DMS53 (cell line): ENCODE measurements at places on chromosomes 3 and 15.
A peak's percentile ranks its signal among the peaks of the same experiment; 100 is the strongest.

GRCh38 chr15:62816342-62817069 lies 226.0 kb upstream of the TPM1 start:
- DNase-seq: no peak

DNA sequence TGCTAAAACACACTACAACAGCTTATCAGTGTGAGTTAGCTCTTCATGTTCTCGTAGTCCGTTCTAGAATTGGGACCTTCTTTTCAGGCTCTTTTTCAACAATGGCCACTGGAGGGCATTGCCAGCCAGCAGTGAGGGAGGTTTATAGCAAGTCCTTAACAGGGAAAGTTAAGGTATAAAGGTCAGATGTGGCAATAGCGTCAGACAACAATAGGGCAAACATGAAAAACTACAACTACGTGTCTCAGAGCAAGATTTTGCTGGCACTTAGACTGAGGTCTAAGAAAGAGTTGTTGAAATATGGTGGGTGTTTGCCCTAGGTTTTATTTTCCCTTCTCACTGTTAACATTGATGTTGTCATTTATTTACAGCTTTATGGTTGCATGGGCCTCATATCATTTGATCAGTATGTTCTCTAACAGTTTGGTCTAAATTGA lies 161.4 kb downstream of the GMNC start:
- peak; percentile 81 for DNase-seq

GRCh38 chr15:75817138-75817935 lies 25.9 kb upstream of the UBE2Q2 start:
- no peak for DNase-seq

DNA sequence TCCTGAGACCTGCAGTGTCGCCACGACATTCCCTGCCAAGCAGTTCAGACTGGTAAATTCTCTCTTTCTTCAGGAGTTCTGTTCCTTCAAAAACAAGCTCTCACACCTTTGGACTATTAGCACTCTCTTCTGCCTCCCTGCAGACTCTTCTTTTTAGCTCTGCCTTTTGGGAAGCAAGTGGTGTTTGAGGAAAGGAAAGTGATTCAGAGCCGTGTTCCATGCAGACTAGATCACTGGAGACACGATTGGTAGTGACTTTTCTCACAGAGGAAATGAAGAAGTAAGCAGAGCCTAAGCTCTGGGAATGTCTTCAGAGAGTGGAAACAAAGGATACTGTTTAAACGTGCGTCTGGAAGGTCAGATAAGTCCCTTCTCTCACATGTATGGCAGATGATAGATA lies 270.6 kb upstream of the TPRG1 start:
- no peak for DNase-seq

DNA sequence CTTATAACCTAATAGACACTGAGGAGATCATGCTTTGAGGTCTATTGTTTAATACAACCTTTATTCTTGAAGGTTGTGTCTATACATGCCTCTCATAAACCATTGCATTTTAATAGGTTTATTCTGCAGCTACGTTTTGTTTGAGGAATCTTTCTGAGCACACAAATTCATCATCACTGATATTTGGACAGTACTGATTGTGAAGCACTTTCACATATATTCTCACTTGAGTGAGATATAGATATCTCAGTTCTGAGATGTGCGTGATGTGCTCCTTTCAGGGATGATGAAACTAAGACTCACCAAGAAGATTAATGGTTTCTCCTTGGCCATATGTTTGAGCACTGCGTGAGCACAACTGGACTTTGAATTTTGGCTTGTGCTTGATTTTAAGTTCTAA lies 374.4 kb downstream of the LPP start:
- no peak for DNase-seq

GRCh38 chr15:29674661-29675533 lies 147.4 kb downstream of the TJP1 start:
- DNase-seq: peak; percentile 86

GRCh38 chr15:96209285-96209735 lies 121.2 kb upstream of the NR2F2 start:
- DNase-seq: no peak

DNA sequence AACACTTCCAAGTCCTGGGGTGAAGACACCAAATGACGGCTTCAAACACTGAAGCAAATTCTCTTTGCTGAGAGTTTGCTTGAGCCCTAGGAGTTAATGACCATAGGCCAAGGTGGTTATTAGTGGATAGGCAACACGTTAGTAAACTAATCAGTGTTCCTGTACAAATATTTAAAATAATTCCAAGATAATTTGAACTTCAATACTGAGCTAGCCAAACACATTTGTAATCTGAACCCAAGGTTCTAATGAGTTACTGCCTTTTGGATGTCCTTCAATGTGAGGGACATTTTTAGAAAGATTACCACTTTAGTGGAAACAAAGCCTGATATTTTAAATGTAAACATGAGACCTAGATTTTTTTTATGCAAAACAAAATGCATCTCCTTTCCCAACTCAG lies 94.6 kb downstream of the THRB start:
- no peak for DNase-seq

DNA sequence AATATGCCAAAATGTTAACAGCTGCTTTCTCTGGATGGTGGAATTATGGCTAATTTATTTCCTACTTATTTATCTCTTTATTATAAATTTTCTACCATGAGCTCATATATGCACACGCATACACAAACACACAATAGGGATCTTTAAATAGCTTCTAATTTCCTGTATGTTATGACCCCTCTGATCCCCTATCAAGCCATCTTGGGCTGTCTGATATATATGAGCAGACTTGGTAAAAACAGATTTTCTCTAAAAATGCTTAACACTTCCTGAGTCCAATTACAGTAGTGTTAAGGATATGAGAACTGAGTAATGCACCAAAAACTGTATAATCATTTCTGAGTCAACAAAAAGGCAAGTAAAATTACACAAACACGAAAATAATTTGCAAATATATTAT lies 52.0 kb upstream of the LMOD3 start:
- DNase-seq: no peak

DNA sequence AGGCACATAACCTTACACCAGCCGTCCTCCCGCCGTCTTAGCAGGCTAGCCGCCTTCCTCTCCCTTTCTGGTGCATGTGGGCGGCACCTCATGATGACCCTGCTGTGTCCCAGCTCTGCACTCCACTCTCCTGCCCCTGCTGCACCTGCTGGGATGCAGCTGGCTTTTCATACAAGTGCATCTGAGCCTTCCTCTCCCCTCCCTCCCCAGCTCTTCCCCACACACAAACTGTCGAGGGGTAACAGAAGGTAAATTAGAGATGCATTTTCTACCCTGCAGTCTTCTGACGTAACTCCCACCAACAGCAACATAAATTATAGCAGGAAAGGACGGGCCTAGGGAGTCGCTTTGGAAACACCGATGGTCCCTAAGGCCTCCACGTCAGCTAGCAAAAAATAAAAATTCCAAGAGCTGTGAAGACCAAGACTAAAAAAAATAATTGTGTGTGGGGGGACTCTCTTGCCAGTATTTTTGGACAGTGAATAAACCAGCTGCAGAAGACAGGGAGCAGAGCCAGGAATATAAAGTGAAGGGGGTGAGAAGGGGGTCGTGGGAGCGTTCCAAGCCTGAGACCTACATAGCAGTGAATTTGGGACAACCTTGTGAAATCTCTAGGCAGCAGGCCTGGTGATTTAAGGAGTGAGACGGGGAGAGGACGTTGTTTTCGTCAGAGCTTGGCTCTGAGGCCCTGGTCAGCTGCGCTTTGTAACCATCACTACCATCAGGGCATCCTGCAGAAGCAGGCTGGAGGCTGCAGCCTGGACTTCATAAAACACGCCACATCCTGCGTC lies 216.2 kb downstream of the ADAMTS17 start:
- no peak for DNase-seq

- DNase-seq: no peak
Observed at GRCh38 chr3:4351164-4351855, 48.1 kb downstream of the SETMAR start.

DNA sequence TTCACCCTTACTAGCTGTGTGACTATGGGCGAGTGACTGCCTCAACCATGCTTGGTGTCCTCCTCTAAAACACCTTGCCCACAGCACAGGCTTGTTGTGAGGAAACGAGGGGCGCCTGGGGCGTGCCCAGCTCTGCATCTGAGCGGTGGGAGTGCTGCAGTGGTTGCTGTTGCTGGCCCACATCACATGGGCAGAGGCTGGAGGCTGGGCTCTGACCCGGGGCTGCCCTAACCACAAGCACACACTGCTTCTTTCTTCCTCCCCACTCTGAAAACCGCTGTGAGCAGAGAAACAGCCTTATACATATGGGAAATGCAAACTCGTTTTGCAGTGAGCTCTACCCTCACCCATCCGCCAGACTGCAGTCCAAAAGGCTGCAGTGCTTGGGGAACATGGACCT lies 74.8 kb upstream of the RPL32 start:
- no peak for DNase-seq

- DNase-seq: no peak
Observed at GRCh38 chr15:87732976-87733375, 523.6 kb downstream of the NTRK3 start.

- DNase-seq: no peak
Observed at GRCh38 chr15:72206677-72207000, 9.1 kb upstream of the GRAMD2A start.

- no peak for DNase-seq
Observed at GRCh38 chr3:123536153-123536895, 48.5 kb downstream of the HACD2 start.

- no peak for DNase-seq
Observed at GRCh38 chr15:60154764-60155325, 150.7 kb downstream of the FOXB1 start.

- no peak for DNase-seq
Observed at GRCh38 chr3:185526349-185526951, 25.9 kb downstream of the LIPH start.

DNA sequence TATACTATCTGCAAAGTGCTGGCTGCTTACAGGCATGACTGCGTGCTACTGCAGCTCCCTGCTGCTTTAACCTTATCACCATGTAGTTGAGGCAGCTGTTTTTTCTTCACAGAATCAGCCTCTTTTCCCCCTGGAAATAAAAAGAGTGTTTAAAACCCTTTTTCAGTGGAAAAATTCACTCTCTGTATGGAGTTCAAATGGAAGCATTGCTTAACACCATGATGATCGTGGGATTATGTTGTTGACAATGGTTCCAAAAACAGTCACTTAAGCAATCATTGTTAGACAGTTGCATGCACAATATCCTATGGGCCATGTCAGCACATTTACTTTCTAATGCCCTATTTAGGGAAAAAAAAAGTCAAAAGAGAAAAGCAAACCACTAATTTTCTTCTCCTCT lies 536.4 kb downstream of the UNC13C start:
- no peak for DNase-seq

DNA sequence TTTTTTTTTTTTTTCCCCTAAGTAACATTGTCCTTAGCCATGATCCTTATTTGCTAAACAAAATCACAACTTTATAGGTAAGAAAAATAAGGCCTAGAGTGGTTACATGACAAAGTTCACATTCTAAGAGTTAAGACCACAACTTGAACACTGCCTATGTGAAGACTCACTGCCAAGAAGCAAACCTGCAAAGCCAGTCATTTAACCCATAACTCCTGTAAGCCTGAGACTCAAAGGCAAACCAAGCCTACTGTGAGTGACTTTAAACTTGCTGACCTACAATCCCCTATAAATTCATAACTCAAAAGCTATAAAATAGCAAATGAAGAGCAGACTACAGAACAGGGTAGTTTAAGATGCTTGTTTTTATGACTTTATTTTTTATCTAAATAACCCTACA lies 12.9 kb upstream of the ANKRD28 start:
- no peak for DNase-seq

GRCh38 chr15:69888406-69888805 lies 209.3 kb downstream of the TLE3 start:
- no peak for DNase-seq

DNA sequence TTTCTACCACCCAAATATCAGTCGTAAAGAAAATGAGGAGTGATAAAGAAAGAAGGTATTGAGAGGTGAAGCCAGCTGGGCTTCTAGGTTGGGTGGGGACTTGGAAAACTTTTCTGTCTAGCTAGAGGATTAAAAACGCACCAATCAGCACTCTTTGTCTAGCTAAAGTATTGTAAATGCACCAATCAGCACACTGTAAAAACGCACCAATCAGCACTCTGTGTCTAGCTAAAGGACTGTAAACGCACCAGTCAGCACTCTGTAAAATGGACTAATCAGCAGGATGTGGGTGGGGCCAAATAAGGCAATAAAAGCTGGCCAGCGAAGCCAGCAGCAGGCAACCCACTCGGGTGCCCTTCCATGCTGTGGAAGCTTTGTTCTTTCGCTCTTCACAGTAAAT lies 13.0 kb upstream of the IQGAP1 start:
- DNase-seq: no peak

GRCh38 chr3:102194760-102195159 lies 240.1 kb upstream of the ZPLD1 start:
- no peak for DNase-seq

- DNase-seq: no peak
Observed at GRCh38 chr3:14222900-14223594, 44.4 kb downstream of the LSM3 start.

- peak; percentile 83 for DNase-seq
Observed at GRCh38 chr3:111732252-111732879, 126.7 kb upstream of the PHLDB2 start.

DNA sequence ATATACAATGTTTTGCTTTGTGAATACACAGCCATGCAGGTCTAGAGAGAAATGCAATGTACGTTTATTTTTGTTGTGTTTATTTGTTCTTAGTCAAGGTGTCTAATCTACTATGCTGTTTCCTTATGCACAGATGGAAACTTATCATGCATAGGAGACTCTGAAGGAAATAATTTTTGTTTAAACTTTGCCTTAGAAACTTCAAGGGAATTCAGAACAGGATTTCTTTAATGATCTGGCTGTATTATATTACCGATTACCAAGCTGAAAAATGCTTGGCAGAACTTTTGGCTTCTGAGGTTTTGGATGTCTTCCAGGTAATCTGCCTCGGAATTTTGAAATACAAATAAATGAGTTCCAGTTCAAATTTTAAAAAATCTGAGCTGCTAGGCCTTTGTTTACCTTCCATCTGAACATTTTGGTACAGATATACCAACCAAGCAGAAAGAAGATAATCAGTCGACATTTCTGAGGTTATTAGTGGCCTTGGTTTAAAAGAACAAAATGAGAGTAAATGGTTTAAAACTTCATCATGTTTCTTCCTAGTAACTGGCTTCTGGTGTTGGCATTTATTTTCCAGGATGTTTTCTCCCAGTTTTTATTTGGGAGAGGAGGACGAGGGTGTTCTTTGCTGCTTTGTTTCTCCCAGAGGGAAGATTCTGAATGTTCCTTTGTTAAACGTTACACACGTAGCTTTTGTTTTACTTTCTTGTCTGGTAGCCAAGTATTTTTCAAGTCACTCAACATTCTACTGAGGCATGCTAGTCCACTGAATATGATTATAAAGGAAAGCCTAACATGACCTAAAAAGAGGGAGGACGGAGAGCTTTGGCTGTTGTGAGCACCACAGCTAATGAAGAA lies 421.8 kb upstream of the TBL1XR1 start:
- no peak for DNase-seq
